ENCODE measurements at places on chromosomes 4 and X.
A peak's percentile ranks its signal among the peaks of the same experiment; 100 is the strongest.

DNA sequence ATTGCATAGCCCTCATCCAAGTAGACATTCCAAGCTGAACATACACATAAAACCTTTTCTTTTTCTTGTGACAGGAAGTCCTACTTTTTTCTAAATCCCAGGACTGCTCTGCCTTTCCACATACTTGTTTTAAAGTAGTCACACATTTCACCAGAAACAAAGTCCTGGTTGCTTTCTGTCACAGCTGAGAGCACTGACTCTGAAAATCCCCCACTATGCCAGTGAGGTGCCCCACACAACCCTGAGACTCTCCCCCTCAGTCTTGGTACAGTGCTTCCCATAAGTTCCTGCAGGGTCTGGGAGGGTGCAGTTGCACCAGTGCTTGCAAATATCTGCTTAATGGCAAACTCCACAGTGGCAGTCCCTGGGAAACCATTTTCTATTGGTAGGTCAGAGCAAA, 84.2 kb downstream of the DCHS2 start:
- H3K4me1 ChIP-seq: no peaks in the 10 kb centered on the region
- DNase-seq: no peak
- no peaks in the 10 kb centered on the region for H3K36me3 ChIP-seq
- H3K27me3 ChIP-seq: peaks cover 8% of the 10 kb centered on the region
- no peak overlapping the region for H3K4me3 ChIP-seq

GRCh38 chrX:112852851-112853250, 12.2 kb upstream of the AMOT start:
- H3K4me3 ChIP-seq: peak overlapping the region; percentile 12
- peaks cover 47% of the 10 kb centered on the region for H3K4me1 ChIP-seq
- peaks cover 3% of the 10 kb centered on the region for H3K36me3 ChIP-seq
- no peaks in the 10 kb centered on the region for H3K27me3 ChIP-seq
- H3K27ac ChIP-seq: peak overlapping the region; percentile 95

DNA sequence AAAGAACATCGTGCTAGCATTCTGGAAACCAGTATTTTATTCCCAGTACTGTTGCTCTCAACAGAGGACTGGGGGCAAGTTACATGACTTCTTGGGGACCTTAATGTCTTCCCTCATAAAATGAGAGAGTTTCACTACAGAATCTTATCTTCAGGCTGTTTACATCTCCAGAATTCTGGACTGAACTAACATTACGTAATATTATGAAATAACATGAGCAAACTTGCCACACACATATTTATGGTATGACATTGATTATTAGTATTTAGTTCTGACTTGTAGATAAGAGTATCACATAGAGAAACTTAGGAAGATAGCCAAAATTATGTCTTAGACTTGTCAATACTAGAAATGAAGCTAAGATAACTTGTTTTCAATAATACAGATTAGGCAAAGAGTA, 68.0 kb downstream of the NFKB1 start:
- H3K4me1 ChIP-seq: no peaks in the 10 kb centered on the region
- H3K27me3 ChIP-seq: no peaks in the 10 kb centered on the region
- no peak overlapping the region for H3K27ac ChIP-seq
- peaks cover 10% of the 10 kb centered on the region for H3K36me3 ChIP-seq
- no peak overlapping the region for H3K4me3 ChIP-seq

- no peaks in the 10 kb centered on the region for H3K36me3 ChIP-seq
- H3K4me3 ChIP-seq: no peak overlapping the region
- no peaks in the 10 kb centered on the region for H3K27me3 ChIP-seq
- no peaks in the 10 kb centered on the region for H3K4me1 ChIP-seq
- no peak for DNase-seq
Observed at GRCh38 chrX:105323928-105324327, 103.4 kb upstream of the TEX13A start.

GRCh38 chr4:110196206-110196870, 2.1 kb downstream of the ELOVL6 start:
- DNase-seq: peak; percentile 56
- H3K27ac ChIP-seq: peak overlapping the region; percentile 96
- H3K4me1 ChIP-seq: peaks cover 30% of the 10 kb centered on the region
- no peaks in the 10 kb centered on the region for H3K36me3 ChIP-seq
- H3K4me3 ChIP-seq: peak overlapping the region; percentile 95

- H3K27ac ChIP-seq: no peak overlapping the region
- DNase-seq: no peak
- no peaks in the 10 kb centered on the region for H3K36me3 ChIP-seq
Observed at GRCh38 chrX:19034025-19034424, 50.1 kb upstream of the PHKA2 start.

- H3K27me3 ChIP-seq: no peaks in the 10 kb centered on the region
- H3K27ac ChIP-seq: no peak overlapping the region
- peaks cover 8% of the 10 kb centered on the region for H3K4me1 ChIP-seq
- H3K36me3 ChIP-seq: no peaks in the 10 kb centered on the region
Observed at GRCh38 chr4:27881705-27882104, 1021.1 kb downstream of the STIM2 start.

DNA sequence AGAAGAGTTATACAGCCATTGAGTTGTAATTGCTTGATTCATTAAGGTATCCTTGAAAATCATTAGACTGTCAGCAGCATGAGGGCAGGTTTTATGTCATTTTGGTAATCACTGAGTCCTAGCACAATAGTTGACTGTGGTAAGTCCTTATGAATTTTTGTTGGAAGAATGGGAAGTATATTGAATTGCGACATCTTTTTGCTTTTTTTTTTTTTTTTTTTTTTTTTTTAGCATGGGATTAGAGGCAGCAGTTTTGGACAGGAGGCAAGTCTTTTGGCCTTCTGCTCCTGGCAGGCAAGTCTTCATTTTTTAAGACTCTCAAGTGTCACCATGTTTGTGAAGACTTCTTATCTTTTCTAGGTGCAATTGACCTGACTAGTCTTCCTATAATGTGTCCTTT, 29.7 kb downstream of the PRRG1 start:
- H3K4me1 ChIP-seq: no peaks in the 10 kb centered on the region
- H3K4me3 ChIP-seq: no peak overlapping the region
- H3K27me3 ChIP-seq: no peaks in the 10 kb centered on the region
- H3K27ac ChIP-seq: no peak overlapping the region
- no peaks in the 10 kb centered on the region for H3K36me3 ChIP-seq

GRCh38 chrX:9153300-9153699, 119.4 kb upstream of the FAM9B start:
- no peak for DNase-seq
- H3K27ac ChIP-seq: no peak overlapping the region
- H3K4me1 ChIP-seq: peaks cover 3% of the 10 kb centered on the region
- H3K36me3 ChIP-seq: no peaks in the 10 kb centered on the region

GRCh38 chr4:103303011-103303410, 104.9 kb upstream of the CENPE start:
- H3K27ac ChIP-seq: no peak overlapping the region
- no peaks in the 10 kb centered on the region for H3K27me3 ChIP-seq
- H3K4me1 ChIP-seq: peaks cover 27% of the 10 kb centered on the region
- DNase-seq: no peak
- H3K4me3 ChIP-seq: no peak overlapping the region

GRCh38 chr4:83255584-83255983, 29.0 kb downstream of the COQ2 start:
- H3K27ac ChIP-seq: peak overlapping the region; percentile 29
- H3K27me3 ChIP-seq: no peaks in the 10 kb centered on the region
- no peak overlapping the region for H3K4me3 ChIP-seq
- H3K36me3 ChIP-seq: peaks cover 6% of the 10 kb centered on the region

DNA sequence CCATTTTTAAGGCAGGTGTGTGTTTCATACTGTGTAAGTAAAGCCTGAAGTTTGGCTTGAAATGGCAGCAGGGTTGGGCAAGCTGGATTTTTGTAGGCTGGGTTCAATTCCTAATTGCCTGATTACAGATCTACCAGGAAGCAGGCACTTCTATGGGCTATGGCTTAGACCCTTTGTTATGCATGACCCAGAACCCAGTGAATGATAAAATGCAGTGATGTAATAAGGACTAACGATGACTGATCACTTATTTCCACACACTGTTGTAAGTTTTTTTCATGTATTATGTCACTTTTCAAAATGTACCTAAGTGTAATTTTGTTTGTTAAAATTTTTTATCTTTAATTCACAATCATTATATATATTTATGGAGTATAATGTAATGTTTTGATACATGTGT, 8.6 kb downstream of the LANCL3 start:
- H3K27ac ChIP-seq: no peak overlapping the region
- no peaks in the 10 kb centered on the region for H3K27me3 ChIP-seq
- no peak for DNase-seq
- H3K4me1 ChIP-seq: no peaks in the 10 kb centered on the region
- H3K36me3 ChIP-seq: no peaks in the 10 kb centered on the region
- H3K4me3 ChIP-seq: no peak overlapping the region

GRCh38 chr4:85399270-85399669, 75.7 kb upstream of the ARHGAP24 start:
- no peaks in the 10 kb centered on the region for H3K27me3 ChIP-seq
- H3K27ac ChIP-seq: no peak overlapping the region
- no peak overlapping the region for H3K4me3 ChIP-seq

- no peaks in the 10 kb centered on the region for H3K27me3 ChIP-seq
- peaks cover 18% of the 10 kb centered on the region for H3K4me1 ChIP-seq
- H3K27ac ChIP-seq: peak overlapping the region; percentile 99
- no peak for DNase-seq
- H3K4me3 ChIP-seq: peak overlapping the region; percentile 87
Observed at GRCh38 chr4:163167333-163167626, 590 bp upstream of the NAF1 start.

GRCh38 chrX:100830143-100830542, 10.0 kb downstream of the CSTF2 start:
- peaks cover 19% of the 10 kb centered on the region for H3K36me3 ChIP-seq
- H3K4me1 ChIP-seq: no peaks in the 10 kb centered on the region
- H3K4me3 ChIP-seq: no peak overlapping the region
- no peak for DNase-seq
- H3K27me3 ChIP-seq: no peaks in the 10 kb centered on the region

GRCh38 chrX:71604141-71604540, 14.2 kb downstream of the CXCR3 start:
- H3K4me3 ChIP-seq: no peak overlapping the region
- no peaks in the 10 kb centered on the region for H3K27me3 ChIP-seq
- H3K27ac ChIP-seq: no peak overlapping the region

GRCh38 chr4:27360790-27361267, 500.2 kb downstream of the STIM2 start:
- no peaks in the 10 kb centered on the region for H3K36me3 ChIP-seq
- no peak for DNase-seq
- H3K27me3 ChIP-seq: no peaks in the 10 kb centered on the region
- no peak overlapping the region for H3K27ac ChIP-seq

GRCh38 chr4:79848329-79848728, 224.7 kb downstream of the ANTXR2 start:
- no peak for DNase-seq
- H3K36me3 ChIP-seq: peaks cover 1% of the 10 kb centered on the region
- H3K4me3 ChIP-seq: no peak overlapping the region
- no peak overlapping the region for H3K27ac ChIP-seq
- H3K4me1 ChIP-seq: peaks cover 1% of the 10 kb centered on the region

- H3K27ac ChIP-seq: no peak overlapping the region
- H3K36me3 ChIP-seq: peaks cover 3% of the 10 kb centered on the region
- no peaks in the 10 kb centered on the region for H3K4me1 ChIP-seq
- no peak for DNase-seq
Observed at GRCh38 chr4:110091434-110092140, 106.8 kb downstream of the ELOVL6 start.

GRCh38 chr4:74112399-74113105, 13.6 kb upstream of the CXCL2 start:
- no peaks in the 10 kb centered on the region for H3K36me3 ChIP-seq
- no peaks in the 10 kb centered on the region for H3K27me3 ChIP-seq
- H3K27ac ChIP-seq: no peak overlapping the region

- peak overlapping the region; percentile 67 for H3K27ac ChIP-seq
- H3K27me3 ChIP-seq: peaks cover 26% of the 10 kb centered on the region
- H3K36me3 ChIP-seq: no peaks in the 10 kb centered on the region
Observed at GRCh38 chr4:176791591-176792325, 964 bp downstream of the VEGFC start.

DNA sequence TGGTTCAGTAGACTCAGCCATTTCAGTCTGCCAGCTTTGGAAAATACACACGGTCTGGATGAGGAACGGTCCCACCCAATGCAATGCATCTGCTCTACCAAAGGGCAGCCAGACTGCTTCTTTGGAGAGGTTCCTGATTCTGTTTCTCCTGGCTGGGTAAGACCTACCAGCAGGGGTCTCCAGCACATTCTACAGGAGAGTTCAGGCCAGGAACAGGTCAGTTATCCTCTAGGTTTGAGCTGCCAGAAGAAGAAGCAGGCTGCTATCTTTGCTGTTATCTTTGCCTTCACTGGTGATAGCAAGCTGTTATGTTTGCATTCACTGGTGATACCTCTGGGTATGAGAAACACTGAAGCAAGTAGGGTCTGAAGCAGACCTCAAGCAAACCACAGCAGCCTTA, 45.5 kb upstream of the PBDC1 start:
- no peaks in the 10 kb centered on the region for H3K27me3 ChIP-seq
- no peak for DNase-seq
- H3K4me1 ChIP-seq: no peaks in the 10 kb centered on the region
- no peak overlapping the region for H3K4me3 ChIP-seq
- no peaks in the 10 kb centered on the region for H3K36me3 ChIP-seq

DNA sequence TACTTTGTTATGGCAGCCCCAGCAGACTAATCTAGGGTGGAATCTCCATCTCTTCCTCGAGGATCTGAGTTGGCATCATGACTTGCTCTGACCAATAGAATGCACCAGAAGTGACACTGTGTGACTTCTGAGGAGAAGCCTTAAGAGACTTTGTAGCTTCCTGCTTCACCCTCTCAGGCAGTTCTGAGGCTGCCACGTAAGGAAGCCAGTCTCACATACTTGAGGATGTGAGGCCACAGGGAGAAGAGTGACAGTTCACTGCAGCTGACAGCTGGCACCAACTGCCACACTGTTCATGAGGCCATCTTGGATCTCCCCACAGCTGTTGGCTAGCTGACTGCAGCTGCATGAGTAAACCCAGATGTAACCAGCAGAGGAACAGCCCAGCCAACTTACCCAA, 29.3 kb upstream of the BCOR start:
- no peak overlapping the region for H3K4me3 ChIP-seq
- no peak for DNase-seq
- H3K27me3 ChIP-seq: no peaks in the 10 kb centered on the region
- peaks cover 2% of the 10 kb centered on the region for H3K36me3 ChIP-seq

DNA sequence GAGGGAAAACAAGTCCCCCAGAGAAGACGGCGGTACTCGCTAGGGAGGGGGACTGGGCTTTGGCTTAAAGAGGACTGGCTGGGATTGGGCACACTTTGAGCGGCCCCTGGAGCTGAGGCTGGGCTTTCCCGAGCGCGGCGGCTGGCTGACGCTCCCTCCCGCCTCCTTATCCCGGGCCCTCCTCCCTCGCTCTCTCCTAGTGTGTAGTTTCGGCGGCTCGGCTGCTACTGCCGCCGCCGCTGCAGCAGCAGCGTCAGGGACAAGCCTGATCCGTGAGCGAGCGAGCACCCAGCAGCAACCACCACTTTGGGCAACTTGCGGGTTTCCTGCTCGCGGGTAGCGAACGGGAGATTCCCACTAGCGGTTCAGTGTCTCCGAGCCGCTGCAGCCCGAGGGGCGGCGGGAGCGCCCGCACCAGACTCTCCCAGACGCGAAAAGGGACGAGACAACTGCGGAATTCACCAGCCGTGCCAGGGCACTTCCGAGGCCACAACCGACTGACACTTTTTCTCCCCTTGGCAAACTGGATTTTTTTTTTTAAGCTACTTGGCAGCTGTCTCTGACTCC, 632 bp upstream of the PCDH7 start:
- H3K4me3 ChIP-seq: peak overlapping the region; percentile 82
- H3K36me3 ChIP-seq: no peaks in the 10 kb centered on the region
- H3K27me3 ChIP-seq: peaks cover 46% of the 10 kb centered on the region
- H3K27ac ChIP-seq: peak overlapping the region; percentile 92
- no peak for DNase-seq

Measured in progenitor cell of endocrine pancreas (in vitro differentiated cells).